ENCODE measurements at places on chromosomes 4 and X.

GRCh38 chrX:137574102-137574783, 8.3 kb downstream of the ZIC3 start:
- DNase-seq: no peak

- DNase-seq: no peak
These were observed 708.9 kb downstream of the ADGRL3 start for GRCh38 chr4:61909031-61909430.

GRCh38 chr4:18981234-18981615, 959.7 kb upstream of the LCORL start:
- DNase-seq: no peak

- DNase-seq: no peak
These were observed 36.9 kb downstream of the INTU start for GRCh38 chr4:127669691-127670090.

- DNase-seq: no peak
These were observed 781 bp upstream of the SPON2 start for GRCh38 chr4:1172971-1173757.

Measured in CD4-positive, alpha-beta T cell treated with Interleukin-4 for 1 hour (primary cell).